ENCODE measurements at places on chromosomes 2 and 18.
A peak's percentile ranks its signal among the peaks of the same experiment; 100 is the strongest.

DNA sequence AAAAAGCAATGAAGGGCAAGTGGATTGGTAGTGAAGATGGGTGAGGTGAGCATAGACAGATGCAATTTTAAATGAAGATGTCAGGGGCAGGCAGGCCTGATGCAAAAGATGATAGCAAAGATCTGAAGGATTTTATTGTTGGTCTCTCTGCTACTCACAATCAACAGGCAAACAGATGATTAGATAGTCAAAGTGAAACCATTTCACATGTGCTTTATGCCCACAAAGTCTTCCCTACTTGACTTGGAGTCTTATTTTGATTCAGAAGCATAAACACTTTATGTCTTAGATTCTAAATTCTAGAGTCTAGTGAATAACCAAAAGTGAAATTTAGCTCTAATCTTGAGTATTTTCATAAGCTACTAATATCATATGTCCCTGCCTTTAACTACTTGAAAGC is 153.8 kb upstream of the HNRNPA3 start:
- DNase-seq, result no peak

GRCh38 chr18:79747156-79747845 is 50.4 kb upstream of the KCNG2 start:
- no peak for DNase-seq

- DNase-seq, result no peak
These were observed 467.6 kb downstream of the PTPRM start for GRCh38 chr18:8034674-8035073.

DNA sequence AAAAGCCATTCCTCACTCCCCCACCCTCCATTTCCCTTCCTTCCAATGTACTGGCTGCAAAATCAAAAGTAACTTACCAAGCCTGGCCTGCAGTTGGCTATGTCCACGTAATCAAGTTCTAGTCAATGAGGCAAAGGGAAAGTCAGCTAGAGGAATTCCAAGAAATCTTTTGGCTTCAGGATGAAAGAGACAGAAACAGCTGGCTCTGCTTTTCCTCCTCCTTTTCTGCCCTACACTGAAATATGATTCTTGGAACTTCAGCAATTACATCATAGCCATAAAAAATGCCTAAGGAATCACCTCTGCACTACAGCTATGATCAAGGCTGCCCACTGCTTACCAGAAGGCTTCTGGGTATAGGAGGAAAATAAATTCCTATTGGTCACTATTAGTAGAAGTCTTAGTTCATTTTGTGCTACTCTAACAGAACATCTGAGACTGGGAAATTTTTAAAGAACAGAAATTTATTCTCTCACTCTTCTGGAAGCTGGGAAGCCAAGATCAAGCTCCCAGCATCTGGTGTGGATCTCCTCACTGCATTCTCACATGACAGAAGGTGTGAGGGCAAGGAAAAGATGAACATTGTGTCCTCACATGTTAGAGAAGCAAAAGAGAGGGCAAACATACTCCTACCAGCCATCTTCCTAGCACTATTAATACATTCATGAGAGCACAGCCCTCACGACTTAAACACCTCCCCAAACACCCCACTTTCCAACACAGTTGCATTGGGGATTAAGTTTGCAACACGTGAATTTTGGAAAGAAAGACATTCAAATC is 219.9 kb downstream of the TMX3 start:
- DNase-seq, result no peak

GRCh38 chr2:237451643-237452469 is 35.2 kb upstream of the MLPH start:
- no peak for DNase-seq

DNA sequence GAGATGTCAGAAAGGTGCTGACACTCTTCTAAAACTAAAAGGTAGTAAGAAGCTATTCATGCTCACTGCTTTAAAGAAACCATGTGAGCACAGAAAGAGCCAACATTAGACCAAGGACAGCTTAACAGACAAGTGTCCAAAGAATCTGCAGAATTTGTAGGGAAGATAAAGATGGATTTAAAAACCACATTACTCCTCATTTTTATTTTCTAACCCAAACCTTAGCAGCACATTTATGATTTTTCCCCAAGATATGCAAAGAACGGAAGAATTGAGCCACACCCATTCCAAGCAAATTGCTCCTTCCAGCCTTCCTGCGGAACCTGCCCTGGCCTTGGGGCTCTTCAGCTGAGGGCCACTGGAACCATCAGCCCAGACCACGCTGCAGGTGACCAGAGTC is 26.9 kb downstream of the MBP start:
- DNase-seq, result no peak

DNA sequence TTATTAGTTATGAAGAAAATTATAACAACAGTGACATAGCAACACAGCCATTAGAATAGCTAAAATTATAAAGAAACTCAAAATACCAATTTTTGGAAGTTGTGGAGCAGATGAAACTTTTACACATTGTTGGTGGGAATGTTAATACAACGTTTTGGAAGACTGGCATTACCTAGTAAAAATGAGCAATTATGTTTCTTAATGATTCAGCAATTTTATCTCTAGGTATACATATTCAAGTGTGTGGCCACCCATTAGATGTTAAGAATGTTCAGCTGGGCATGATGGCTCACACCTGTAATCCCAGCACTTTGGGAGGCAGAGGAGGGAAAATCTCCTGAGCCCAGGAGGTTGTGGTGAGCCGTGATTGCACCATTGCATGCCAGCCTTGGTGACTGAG is 78.8 kb downstream of the INSIG2 start:
- no peak for DNase-seq

- no peak for DNase-seq
These were observed 32.9 kb upstream of the SLC66A3 start for GRCh38 chr2:11122380-11122779.

- no peak for DNase-seq
These were observed 23.2 kb downstream of the INO80D start for GRCh38 chr2:206062724-206063123.

- DNase-seq, result no peak
These were observed 355.6 kb upstream of the PIK3C3 start for GRCh38 chr18:41599466-41599865.

DNA sequence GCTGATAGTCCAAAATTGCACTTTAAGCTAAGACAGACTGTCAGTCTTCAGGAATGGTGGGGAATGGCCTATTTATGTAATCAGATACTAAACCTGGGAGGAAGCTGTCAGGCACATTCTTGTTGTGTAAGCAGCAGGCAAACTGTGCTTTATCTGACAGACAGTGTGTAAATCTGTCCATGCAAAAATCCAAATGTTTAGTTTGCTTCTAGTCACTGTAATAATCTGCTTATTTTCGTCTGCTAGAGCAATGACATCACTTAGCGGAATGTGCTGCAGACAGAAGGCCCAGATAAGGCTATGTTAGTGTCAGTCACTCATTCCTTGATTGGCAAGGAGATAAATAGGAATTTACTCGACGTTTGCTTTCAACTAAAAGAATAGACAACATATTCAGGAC is 263.5 kb downstream of the ZNF407 start:
- DNase-seq, result no peak

GRCh38 chr18:22767653-22768052 is 165.5 kb upstream of the RBBP8 start:
- DNase-seq, result no peak

DNA sequence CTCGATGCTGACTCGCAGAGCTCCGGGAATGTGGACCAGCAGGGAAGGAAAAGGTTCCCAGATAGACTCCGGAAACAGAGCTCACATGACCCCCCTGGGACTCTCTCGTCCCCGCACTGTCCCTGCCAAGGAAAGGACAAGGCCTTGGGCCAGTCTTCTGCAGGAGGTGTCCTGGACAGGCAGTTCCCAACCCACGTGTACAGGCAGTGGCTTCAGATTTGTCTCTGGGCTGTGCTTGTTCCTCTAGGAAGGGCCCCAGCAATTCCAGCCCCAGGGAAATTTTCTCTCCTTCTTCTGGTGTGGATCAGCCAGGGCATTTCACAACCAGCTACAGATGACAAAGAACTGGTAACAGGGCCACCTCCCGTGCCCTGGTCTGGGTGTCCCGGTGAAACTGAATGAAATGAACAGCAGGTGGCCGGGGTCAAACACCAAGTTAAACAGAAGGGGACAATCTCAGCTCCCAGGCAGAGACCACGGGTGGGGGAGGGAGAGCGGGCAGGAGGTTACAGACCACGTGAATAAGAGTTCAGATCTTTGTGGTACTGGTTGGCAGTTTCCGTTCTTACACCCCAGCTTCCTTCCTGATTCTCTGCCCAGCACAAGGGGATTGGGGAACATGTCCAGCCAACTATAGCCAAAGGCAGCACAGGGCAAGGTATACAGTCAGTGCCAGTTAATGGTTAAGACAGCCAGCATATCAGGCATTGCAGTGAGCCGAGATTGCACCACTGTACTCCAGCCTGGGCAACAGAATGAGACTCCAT is 52.2 kb upstream of the CAB39 start:
- no peak for DNase-seq

- DNase-seq, result no peak
These were observed 77.0 kb upstream of the LYPD1 start for GRCh38 chr2:132747046-132747445.

DNA sequence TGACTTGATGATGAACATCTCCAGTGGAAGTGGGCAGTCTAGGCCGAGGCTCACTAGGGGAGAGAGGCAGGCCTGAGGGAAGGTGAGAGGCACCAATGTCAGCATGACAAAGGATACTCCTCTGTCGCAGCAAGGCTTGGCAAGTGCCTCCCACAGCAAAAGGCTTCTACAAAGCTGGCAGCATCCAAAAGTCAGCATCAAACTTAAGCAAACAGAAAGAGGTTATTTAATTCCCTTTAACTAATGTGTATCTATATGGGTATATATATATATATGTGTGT is 41.6 kb downstream of the NIFK start:
- no peak for DNase-seq

- no peak for DNase-seq
These were observed 78.3 kb upstream of the CRIM1 start for GRCh38 chr2:36277146-36277808.

- no peak for DNase-seq
These were observed 60.5 kb upstream of the CYRIA start for GRCh38 chr2:16726147-16726546.

DNA sequence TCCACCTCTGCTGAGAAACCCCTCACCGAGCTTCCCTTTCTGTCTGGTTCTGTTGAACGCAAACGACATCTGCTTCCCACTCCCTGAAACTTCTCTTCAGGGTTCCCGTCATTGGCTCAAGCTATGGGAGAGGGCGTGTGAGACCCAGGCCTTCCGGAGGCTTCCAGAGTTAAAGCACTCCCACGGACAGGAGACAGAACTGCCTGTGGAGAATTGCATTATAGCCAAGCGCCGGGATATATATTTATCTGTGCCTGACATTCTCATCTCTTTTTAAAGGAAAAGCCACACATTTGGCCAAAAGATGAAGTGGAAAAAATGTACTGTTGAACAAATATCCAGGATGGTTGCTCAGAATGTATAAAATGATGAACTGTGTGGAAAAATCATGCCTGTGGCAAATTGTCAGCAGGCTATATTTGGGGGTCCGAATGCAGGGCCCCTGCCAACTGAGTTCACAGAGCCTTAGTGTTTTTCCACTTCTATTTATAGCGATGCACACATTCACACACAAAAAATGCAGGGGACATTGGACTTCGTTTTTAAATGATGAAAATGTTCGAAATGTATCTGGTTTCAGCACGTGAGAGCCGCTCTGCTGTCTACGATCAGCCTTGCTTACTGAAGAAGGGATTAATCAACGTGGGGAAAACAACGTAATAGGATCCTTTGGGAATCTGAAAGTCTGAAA is 59.5 kb downstream of the E2F6 start:
- no peak for DNase-seq

GRCh38 chr2:226877491-226877890 is 41.6 kb downstream of the RHBDD1 start:
- DNase-seq, result no peak

GRCh38 chr2:148582679-148583511 is 61.7 kb upstream of the EPC2 start:
- no peak for DNase-seq

DNA sequence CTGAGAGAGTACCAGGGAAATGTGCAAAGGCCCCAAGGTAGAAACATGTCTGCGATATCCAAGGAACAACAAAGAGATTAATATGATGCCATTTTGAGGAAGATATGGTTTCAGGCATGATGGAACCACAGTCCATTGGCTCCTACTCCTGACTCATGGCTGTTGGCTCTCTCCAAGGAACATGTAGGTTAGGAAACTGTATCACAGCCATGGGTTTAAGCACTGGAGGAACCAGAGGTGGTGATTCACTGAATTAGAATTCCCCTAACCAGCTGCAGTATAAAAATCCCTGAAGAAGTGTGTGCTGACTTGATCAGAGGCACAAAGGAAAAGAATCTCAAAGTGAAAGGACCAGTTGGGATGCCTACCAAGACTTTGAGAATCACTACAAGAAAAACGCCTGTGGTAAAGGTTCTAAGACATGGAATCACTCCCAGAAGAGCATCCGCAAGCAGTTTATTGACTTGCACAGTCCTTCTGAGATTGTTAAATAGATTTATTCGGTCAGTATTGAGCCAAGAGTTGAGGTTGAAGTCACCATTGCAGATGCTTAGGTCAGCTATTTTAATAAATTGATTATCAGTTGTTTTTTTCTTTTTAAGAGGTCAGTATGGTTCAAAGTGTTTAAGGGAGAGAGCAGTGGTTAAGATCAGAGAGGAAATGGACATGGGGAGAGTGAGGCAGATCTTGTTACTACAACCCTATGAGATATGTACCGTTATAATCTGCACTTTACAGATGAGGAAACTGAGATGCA is 110.7 kb upstream of the OTX1 start:
- no peak for DNase-seq

GRCh38 chr2:52445686-52446085 is 1321.9 kb upstream of the CHAC2 start:
- no peak for DNase-seq

GRCh38 chr2:207473049-207473930 is 56.5 kb upstream of the CREB1 start:
- DNase-seq, result peak; percentile 40

DNA sequence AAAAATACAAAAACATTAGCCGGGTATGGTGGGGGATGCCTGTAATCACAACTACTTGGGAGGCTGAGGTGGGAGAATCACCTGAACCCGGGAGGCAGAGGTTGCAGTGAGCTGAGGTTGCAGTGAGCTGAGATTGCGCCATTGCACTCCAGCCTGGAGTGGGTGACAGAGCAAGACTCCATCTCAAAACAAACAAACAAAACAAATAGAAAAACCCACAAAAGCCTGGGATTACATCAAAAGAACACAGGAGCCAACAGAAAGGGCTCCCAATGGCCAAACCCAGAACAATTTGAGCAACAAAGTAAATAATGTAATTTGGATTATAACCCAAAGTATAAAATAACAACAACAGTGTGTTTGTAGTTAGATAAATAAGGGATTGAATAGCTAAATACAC is 159.8 kb downstream of the UXS1 start:
- DNase-seq, result no peak

- no peak for DNase-seq
These were observed 77.0 kb downstream of the LANCL1 start for GRCh38 chr2:210399440-210400041.

- no peak for DNase-seq
These were observed 163.1 kb downstream of the GFPT1 start for GRCh38 chr2:69223759-69224511.

GRCh38 chr2:85537600-85538506 is 1.1 kb upstream of the MAT2A start:
- DNase-seq, result peak; percentile 75
